ENCODE measurements at places on chromosomes 6 and 20. TPM values are rescaled to one million over a fixed set of nuclear protein-coding genes. Genes with fewer than 3 reads are reported as not detected.

- DNase-seq: no peak
Measured at GRCh38 chr6:72064399-72064975, 178.1 kb downstream of the RIMS1 start.

- no peak for DNase-seq
Measured at GRCh38 chr6:16291739-16292138, 53.4 kb downstream of the GMPR start.

- DNase-seq: no peak
Measured at GRCh38 chr6:133567636-133568035, 321.3 kb upstream of the TCF21 start.

- no peak for DNase-seq
Measured at GRCh38 chr20:20872428-20872827, 160.0 kb upstream of the RALGAPA2 start.

- DNase-seq: no peak
Measured at GRCh38 chr20:50217207-50217949, 26.7 kb downstream of the CEBPB start.

GRCh38 chr6:37589941-37590340 is 90.2 kb upstream of the CCDC167 start:
- no peak for DNase-seq

Gene HLA-DOB
- not detected for total RNA-seq

GRCh38 chr6:35473850-35474130 is 5.6 kb downstream of the RPL10A start:
- no peak for DNase-seq

Gene EPHA7
- total RNA-seq: 0.87 TPM

DNA sequence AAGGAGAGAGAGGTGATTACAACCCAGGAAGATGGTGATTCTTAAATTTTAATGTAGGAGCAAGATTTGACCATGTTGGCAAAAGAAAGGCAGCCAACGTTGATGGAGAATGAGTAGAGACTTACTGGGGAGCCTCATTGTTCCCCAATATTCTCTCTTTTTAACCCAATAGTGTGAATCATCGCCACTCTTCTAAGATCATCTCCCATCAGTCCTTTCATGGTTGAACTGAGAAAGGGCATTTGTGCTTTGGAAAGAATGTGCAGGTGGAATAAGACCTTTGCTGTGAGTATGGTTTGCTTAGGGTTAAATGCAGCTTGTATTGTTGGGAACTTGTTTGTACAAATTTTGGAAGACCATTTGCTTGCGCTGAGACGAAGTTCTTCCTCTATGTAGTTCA is 231.0 kb downstream of the TBXT start:
- DNase-seq: no peak

- no peak for DNase-seq
Measured at GRCh38 chr6:163842467-163842866, 427.9 kb downstream of the QKI start.

GRCh38 chr6:134453792-134454510 is 136.0 kb upstream of the SGK1 start:
- DNase-seq: no peak

DNA sequence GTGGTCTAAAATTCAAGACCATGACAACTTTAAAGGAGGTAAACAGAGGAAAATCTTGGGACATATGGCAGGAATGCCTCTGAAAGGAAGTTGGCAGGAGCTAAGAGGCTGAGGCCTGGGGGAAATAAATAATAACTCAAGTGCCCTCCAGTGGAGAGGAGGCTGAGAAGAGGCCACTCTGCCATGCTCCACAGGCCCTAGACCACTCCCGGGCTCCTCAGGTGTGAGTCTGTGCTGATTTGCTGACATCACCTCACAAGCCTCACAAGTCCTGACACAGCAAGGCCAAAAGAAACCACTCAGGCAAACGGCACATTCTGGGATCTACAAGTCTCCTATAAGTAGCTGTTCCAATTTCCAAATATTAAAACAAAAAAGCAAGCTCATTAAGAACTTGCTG is 91.0 kb upstream of the RIPOR2 start:
- no peak for DNase-seq

GRCh38 chr20:1803932-1804501 is 91.2 kb upstream of the SIRPA start:
- DNase-seq: no peak

- DNase-seq: no peak
Measured at GRCh38 chr6:7976485-7977056, 66.0 kb upstream of the TXNDC5 start.

Gene TMEM217
- 13.0 TPM for total RNA-seq

DNA sequence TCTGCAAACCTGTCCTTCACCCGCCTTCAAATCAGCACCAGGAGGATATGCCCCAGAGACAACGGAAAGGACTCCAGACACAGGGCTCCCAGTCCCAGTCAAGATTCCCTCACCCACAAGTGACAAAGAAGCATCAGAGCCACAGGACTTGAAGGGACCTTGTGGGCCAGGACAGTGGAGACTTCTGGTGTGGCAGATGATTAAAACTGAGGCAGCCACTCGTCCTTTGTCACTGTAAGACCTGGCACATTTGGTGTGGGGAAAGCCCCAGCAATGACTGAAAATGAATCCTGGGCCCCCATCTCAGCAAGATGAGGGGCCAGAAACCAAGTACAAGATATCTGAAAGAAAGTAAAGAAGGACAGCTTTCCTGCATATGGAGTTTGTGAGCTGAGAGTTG is 15.6 kb upstream of the GMPR start:
- no peak for DNase-seq

DNA sequence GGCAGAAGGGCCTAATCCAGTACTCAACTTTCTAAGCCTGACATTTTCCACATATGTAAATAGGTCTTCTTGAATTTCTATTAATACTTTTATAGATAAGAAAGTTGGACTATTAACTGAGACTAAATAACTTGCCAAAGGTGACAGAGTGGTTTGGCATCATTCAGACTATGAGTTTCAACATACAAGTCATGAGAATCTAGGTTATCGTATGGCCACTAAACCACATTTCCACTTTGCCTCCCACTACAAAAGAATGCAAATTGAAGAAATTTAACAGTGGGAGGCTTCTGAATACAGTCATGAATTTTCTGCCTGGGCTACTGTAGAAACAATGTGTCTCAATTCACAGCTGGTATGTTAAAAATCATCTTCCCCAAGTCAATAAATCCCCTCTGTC is 531.0 kb upstream of the AGPAT4 start:
- no peak for DNase-seq

DNA sequence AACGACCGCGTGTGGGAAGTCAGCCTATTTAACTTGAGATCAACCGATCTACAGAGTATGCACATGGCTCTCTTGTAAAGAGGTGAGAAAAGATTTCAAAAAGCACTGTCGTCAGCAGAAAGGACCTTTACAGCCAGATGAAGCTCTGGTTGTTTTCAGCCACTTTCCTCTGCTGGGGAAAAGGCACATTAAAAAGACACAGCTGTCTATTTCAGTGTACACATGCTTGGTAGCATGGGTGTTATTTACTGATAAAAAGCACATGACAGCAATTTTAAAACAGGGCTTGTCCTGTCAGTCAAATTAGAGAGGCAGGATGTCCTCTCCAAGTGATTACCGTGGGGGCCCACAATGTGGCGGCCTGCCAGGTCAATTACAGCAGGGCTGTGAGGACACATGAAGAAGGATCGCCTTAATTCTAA is 188.9 kb downstream of the PRKN start:
- DNase-seq: no peak

GRCh38 chr20:3121955-3122610 is 37.6 kb upstream of the AVP start:
- DNase-seq: no peak

- peak; percentile 19 for DNase-seq
Measured at GRCh38 chr20:1427457-1428054, 34.7 kb upstream of the FKBP1A start.

DNA sequence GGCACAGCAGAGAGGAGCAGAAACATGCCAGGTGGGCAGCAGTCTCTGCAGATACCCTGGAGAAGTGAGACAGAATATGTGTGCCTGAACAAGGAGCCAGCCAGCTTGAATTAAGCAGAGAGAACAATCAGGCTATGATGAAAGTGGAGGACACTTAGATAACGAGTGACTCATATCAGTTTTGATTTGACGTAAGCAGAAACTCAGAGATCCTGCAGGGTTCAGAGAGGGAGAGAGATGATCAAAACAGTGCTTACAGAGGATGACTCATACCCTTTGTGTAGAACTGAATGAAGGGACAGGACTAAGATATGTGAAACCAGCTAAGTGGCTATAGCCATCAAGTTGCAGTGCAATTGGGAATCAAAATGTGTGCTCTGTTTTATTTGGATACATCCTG is 300.7 kb downstream of the TENT5A start:
- DNase-seq: peak; percentile 2

DNA sequence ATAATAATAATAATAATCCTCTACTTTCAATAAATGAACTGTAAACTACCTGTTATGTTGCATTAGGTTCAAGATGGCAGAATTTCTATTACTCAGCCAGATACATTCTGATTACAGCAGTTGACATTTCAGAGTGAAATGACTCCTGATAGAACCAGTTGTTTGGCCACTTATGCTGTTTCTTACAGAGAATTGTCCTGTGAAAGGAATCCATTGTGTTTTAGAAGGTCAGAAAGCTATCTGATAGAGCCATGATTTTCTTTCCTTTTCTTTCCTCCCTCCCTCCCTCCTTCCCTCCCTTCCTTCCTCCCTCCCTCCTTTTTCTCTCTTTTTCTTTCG is 16.6 kb downstream of the GJA10 start:
- no peak for DNase-seq

- peak; percentile 24 for DNase-seq
Measured at GRCh38 chr6:21227486-21227885, 366.1 kb upstream of the SOX4 start.

DNA sequence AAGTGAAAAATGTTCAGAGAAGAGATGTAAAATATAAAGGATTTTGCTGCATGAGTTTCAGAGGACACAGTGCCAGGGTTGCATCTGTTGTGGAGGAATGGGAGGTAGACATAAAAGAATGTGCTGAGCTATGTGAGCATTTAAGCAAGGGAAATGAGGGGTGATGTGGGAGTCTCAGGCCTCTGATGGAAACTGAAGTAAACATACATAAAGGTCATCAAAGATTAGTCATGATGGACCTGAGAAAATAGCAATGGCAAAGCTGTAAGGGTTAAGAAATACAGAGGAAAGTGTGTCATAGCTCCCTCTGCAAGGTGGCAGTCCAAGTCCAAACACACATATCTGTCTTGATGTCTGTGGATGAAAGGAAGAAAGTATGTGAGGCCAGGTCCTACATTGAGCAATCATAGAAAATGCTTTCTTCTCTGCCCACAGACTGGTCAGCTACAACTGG is 306.6 kb upstream of the ECI2 start:
- DNase-seq: peak; percentile 61

Gene LHFPL5
- not detected for total RNA-seq

Gene MCHR2
- not detected for total RNA-seq

GRCh38 chr6:134848076-134848475 is 101.8 kb downstream of the ALDH8A1 start:
- no peak for DNase-seq

- no peak for DNase-seq
Measured at GRCh38 chr20:2330090-2330695, 34.4 kb downstream of the TGM3 start.

DNA sequence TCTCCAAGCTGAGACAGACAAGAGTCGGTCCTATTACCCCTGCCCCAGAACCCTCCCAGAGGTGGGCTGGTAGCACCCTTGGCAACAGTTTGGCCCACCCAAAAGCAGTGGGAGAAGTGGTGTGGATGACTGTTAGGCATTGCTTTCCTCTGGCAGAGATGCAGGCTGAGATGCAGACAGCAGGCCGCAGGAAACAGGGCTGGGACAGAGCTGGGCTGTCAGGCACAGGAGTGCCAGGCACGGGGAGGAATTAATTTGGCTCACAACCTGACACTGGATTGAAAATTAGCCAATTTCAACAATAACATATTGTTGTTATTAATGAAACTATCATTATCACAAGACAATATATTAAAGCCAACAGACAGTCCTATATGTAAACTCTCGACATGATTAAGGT is 15.7 kb upstream of the SIRT5 start:
- DNase-seq: no peak

GRCh38 chr20:49724408-49725223 is 10.9 kb upstream of the B4GALT5 start:
- DNase-seq: peak; percentile 98

Gene KCNQ2
- total RNA-seq: not detected

- DNase-seq: no peak
Measured at GRCh38 chr6:34315780-34316179, 67.0 kb upstream of the SMIM29 start.

DNA sequence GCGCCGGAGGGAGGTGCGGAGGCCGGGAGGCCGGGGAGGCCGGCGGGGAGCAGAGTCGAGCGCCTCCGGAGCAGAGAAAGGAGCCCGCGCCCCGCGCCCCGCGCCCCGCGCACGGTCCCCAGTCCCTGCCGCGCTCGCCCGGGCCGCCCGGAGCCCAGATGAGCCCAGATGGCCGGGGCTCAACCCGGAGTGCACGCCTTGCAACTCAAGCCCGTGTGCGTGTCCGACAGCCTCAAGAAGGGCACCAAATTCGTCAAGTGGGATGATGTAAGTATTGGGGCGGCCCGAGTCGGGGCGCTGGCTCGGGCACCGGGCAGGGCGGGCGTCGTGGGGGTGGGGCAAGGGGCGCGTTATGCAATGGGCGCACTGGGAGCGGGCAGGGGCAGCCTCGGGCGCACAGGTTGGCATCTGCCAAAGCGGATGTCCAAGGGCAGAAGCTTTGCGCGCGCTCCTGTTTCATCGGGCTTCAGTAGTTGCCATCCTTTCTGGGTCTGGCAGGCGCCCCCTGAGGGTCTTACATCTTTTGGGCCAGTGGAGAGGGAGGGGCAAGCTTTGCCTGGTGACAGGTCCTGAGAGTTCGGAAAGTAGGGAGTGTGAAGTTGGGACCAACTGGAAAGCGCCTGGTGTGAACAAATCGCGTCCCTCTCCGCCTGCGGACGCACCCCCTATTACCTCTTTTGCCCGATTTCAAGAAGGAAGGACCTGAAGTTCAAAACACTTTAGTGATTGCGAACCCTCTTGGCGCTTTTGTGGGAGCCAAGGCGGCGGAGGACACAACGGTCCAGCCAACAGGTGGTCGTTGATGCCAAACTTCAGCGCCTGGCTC is 631 bp downstream of the PLCB1 start:
- DNase-seq: no peak

DNA sequence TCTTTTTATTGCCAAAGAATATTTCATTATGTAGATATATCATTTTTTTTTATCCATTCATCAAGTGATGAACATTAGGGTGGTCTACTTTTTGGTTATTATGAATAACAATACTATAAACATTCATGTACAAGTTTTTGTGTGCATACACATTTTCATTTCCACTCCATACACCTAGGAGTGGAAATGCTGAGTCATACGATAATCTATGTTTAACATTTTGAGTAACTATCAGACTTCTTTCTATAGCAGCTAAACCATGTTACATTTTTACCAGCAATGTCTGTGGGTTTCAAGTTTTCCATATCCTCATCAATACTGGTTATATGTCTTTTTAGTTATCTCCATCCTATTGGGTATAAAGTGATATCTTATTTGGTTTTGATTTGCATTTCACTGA is 65.7 kb downstream of the PRSS35 start:
- DNase-seq: no peak

Gene ZKSCAN4
- total RNA-seq: 8.1 TPM

Gene ALDH8A1
- 3.6 TPM for total RNA-seq

All from renal cortical epithelial cell (primary cell).